Renal cortex interstitium (tissue), 15 donors: ENCODE measurements at places on chromosomes 3 and 15. TPM values are rescaled to one million over a fixed set of nuclear protein-coding genes. Genes with fewer than 3 reads are reported as not detected.

TJP1 gene
- polyA plus RNA-seq, result 184 TPM

CALML4 gene
- 39.0 TPM for polyA plus RNA-seq

LSAMP gene
- polyA plus RNA-seq, result 11.2 TPM

ARPIN gene
- 28.9 TPM for polyA plus RNA-seq

FES gene
- polyA plus RNA-seq, result 18.9 TPM

GMNC gene
- polyA plus RNA-seq, result 5.7 TPM

CDHR4 gene
- not detected for polyA plus RNA-seq

TMEM207 gene
- 17.7 TPM for polyA plus RNA-seq

UBP1 gene
- 107 TPM for polyA plus RNA-seq

GRCh38 chr3:141854599-141854998 is 21.8 kb upstream of the ATP1B3 start:
- no peak for DNase-seq

DNA sequence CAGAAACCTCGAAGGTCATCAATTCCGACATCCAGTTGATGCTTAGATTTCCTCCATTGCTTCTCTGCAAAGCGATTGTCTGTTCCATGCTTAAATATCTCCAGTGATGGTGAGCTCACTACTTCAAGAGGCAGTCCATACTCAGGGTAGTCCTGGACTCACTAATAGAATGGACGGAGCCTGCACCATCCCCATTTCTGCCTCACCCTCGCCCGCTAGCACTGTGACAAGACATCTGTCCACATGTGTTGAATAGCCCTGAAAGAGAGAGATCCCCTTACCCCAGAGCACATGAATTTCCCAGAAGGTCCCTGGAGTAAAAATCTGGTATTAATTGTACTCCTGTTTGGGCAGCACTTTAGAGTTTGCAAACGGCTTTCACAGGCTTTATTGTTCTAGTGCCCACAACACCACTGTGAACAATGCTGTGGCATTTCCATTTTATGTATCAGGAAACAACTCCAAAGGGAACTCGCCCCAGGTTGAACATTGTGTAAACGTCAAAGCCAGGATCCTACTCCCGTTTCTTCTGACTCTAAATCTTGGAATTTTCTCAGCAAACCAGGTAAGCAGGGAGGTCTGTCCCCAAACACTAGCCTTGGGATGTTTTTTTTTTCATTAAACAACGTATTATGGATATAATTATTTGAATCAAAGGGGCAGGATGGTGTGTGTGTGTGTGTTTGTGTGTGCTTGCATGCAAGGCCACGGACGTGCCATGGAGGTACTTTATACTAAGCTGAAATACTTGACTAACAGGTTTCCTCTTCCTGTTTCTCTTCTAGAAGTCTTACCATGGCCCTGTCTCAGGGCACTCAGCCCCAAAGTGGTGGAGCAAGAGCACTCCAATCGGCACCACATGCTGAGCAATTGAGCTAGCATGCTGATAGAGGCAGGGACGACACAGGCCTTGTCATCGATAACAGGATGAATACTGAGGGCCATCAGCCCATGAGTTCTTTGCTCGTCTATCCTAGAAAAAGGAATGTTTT is 198.3 kb downstream of the OPA1 start:
- no peak for DNase-seq

DNA sequence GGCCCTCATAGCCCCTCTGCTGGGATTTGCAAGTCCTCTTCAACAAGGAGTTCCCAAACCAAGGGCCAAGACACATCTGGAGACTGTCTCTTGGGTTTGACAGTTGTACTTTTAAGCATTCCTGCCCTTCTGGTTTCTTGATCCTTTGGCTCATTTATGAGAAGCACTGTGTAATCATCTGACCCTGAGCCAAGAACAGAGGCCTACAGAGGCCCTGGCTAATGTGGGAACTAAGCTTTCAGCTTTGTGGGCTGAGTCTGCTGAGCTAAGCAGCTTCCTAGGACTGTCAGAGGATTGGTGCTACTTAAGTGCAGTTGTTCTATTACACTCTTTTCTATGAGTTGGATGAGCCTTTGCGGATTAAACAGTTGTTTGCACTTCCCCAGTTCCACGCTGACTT is 178.3 kb downstream of the KBTBD8 start:
- no peak for DNase-seq

- DNase-seq, result no peak
Observed at GRCh38 chr3:155286736-155287135, 6.7 kb downstream of the STRIT1 start.

DNA sequence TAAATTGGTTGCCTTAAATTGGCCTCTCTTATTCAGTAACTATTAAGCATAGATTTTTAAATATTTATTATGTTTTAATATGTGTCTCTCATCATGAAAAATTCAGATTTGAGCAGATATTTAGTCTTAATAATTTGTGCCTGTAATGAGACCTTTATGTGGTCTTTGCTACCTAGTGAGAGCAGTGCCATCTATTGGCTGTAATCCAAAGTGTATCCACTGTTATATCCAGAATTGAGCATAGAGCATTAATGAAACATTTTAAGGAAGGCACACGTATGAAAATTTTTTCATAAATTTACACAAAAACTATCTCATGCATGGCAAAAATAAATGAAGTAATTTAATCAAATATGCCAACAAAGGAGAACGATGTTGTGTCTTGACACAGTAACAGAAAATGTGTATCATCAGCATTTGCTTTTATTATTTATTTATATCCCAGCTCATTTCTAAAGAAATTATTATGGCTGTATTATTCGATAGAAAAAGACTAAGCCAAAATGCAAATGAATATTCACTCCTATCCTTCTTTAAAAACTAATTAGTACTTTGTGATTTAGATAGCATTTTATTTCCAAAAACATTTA is 203.5 kb downstream of the RSRC1 start:
- peak; percentile 25 for DNase-seq

- no peak for DNase-seq
Observed at GRCh38 chr15:87973501-87974215, 282.9 kb downstream of the NTRK3 start.

DNA sequence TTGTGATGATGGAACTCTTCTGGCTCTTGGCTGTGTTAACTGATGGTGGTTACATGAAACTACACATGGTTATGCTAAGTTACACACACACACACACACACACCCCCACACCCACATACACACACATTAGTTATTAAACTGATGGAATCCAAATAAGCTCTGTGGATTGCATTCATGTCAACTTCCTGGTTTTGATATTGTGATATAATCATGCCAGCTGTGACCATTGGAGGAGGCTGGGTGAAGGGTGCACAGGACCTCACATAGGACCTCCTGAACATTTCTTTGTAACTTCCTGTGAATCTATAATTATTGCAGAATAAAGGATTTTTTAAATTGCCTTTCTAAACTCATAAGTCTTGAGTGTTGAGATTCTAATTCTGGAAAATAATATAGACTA is 58.9 kb upstream of the LIMD1 start:
- DNase-seq, result no peak

- DNase-seq, result no peak
Observed at GRCh38 chr15:62450061-62450460, 285.0 kb upstream of the C2CD4B start.

DNA sequence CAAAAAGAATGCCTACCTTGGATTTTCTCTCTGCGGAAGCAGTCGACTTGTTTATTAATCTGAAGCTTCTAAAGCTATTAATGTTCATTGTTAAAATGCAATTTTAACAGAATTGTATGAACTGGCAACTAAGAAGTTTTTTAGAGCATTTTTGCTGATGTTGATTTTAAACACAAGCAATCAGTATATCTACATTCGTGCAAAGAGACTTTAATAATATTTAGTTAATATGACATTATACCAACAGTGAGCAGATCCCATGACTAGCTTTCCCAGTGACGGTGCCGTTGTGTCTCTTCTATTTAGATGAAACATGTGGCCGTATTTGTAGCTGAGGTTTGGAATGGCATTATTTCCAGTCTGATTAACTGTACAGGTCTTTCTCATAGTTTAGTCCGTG is 88.0 kb downstream of the PEX5L start:
- DNase-seq, result no peak

DNA sequence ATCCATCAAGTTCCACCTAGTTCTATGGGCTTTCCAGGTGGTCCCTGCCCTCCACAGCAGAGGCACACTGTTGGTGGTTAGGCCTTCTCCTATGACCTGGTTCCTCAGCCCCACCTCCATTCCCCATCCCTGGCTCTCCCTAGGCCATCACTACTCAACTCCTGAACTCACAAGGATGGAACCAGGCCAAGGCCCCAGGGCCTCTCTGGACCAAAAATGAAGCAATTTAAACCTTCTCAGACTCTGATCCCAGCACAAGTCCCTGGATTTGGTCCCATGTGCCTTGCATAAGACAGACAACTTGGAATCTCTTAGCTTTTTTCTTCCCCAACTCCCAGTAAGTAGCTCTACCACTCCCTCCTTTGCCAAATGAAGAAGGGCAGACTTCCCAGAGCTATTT is 14.4 kb upstream of the ACAN start:
- DNase-seq, result no peak

DNA sequence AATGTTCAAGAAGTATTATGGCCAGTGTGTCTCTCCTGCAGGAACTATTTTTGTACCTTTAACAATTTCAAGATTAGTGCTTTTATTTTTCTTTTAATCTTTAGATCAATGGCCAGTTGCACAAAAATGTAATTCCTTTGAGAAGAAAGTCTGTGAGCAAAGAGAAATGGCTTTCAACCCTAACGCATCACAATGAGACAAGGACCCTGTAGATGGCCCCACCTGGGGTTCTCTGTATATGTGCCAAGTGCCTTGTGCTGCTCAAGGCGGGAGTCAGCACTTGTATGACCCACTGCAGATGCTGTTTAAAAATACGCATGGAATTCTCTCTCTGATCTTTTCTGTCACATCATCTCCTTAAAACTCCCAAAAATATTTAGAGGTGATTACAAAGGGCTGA is 453.4 kb downstream of the OCA2 start:
- DNase-seq, result no peak

GRCh38 chr15:95470997-95471689 is 859.4 kb upstream of the NR2F2 start:
- no peak for DNase-seq

DNA sequence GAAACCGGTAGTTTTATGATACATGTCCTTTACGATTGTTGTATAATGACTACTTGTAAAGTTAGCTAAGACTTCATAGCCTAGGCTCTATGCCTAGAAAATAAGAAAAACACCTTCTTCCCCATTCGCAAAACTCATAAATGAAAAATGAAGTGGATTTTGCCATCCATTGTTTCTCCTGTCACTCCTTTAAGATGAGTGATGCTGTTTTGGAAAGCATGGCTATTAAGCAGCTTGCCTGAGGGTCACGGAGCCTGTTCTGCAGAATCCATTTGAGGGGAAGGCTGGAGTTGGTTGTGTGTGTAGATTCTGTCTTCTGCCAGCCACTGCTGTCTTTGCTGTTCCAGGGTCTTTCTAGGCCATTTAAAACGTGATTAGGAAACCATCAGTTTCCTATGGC is 31.5 kb downstream of the ROBO2 start:
- no peak for DNase-seq

DNA sequence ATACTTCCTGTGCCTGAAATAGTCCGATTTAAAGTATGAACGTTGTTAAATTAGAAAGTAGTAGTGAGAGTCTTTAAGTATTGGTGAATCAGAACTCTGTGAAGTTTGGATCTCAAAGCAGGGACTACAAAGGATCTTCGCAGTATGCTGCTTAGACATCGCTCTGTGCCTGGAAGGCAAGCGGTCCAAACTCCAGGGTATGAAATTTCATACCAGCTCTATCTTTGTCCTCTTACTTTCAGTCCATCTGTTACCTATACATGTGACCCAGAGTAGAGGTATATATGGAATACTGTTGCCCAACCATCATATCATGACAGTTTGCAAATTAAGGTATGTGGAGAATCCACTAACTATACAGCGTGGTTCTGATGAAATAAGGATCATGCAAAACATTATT is 34.5 kb downstream of the VPS8 start:
- no peak for DNase-seq

DNA sequence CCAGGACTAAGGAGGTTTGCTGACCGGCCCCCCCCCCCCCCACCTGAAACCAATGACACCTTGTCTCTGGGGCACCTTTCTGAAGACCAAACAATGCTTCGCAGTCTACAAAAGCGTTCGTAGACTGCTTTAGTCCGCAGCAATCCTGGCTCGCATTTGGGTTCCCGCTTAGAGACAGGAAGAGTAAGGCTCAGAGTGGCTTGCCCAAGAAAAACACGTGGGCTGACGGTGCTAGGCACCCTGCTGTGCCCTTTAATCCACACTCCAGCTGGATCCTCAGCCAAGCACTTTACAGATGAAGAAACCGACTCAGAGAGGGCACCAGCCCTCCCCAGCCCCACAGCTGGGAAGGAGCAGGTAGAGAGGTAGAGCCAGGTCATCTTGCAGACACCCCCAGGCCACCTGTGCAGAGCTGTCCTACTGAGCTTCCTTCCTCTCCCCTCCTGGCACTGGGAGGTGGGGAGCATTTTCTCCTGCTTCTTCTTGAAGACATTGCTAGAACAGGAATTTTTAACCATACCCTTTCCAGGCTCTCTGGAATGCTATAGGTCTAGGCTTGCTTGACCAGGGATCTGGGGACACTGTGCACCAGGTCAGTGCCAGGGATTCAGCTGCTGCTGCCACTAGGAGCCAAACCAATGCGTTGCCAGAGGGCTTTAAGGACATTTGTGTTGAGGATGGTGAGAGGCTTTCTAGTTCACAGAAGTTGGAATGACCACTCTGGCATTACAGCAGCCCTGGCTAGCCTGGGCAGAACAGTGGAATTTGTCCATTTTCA is 1.0 kb upstream of the KLF15 start:
- DNase-seq, result no peak

DNA sequence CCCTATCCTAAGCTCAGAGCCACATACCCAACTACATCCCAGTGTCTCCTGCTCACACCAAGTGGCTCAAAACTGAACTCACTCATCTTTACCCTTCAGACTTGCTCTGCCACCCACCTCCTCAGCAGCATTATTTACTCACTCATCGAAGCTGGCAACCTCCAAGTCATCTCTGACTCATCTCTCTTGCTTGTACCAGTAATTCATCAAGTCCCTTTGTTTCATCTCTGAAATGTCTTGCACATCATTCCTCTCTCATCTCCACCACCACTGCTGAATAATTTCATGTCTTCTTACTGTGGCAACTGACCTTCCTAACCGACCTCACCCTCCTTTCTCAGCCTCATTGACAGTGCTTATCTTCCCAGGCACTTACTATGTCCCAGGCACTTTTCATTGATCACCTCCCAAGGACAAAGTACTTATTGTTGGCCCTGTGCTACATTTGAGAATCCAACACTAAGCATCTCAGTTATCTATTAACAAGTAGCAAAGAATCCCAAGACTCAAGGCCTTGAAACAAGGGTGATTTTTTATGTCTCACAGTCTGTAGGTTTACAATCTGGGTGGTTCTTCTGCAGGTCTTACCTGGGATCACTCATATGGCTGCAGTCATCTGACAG is 82.0 kb downstream of the MRPL46 start:
- no peak for DNase-seq

GRCh38 chr15:46316024-46316423 is 681.2 kb downstream of the SQOR start:
- DNase-seq, result no peak
